ENCODE measurements at places on chromosomes 7 and 10.

- DNase-seq, result no peak
Observed at GRCh38 chr10:102676534-102677315, 32.4 kb downstream of the TRIM8 start.

DNA sequence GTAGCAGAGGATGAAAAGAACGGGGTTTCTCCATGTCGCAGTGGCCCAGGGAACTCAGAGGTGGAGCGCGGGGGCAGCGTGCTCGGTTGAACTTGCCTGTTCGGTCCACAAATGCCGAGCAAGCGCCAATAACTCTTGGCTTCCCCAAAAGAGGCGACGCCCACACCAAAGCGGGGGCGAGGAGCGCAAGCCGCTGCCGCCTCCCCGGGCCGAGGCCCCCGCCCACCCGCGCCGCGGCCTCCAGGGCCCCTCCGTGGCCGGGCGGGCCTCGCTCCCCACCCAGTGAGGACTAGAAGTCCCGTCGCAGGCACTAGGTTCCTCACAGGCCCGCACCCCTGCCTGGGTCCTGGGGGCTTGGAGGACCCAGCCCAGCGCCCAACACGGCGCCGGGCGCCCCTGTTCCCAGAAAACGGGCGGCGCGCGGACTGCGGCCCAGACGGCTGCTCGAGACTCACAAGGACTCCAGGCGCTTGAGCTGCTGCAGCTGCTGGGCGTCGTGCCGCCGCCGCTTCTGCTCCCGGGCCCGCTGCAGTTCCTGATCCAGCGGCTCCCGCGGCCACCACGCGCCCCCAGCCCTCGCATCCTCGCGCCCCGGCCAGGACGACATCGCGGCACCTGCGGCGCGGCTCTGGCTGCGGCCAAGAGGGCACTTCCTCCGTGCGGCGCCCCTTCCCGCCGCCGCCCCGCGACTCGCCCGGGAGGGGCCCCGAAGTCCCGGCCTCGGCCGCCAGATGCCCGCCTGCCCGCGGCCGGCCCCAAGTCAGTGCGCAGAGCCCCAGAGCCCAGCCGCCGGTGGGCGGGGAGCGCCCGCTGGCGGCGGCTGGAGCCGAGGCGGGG lies 14.6 kb upstream of the FKBP9 start:
- DNase-seq, result peak; percentile 45

DNA sequence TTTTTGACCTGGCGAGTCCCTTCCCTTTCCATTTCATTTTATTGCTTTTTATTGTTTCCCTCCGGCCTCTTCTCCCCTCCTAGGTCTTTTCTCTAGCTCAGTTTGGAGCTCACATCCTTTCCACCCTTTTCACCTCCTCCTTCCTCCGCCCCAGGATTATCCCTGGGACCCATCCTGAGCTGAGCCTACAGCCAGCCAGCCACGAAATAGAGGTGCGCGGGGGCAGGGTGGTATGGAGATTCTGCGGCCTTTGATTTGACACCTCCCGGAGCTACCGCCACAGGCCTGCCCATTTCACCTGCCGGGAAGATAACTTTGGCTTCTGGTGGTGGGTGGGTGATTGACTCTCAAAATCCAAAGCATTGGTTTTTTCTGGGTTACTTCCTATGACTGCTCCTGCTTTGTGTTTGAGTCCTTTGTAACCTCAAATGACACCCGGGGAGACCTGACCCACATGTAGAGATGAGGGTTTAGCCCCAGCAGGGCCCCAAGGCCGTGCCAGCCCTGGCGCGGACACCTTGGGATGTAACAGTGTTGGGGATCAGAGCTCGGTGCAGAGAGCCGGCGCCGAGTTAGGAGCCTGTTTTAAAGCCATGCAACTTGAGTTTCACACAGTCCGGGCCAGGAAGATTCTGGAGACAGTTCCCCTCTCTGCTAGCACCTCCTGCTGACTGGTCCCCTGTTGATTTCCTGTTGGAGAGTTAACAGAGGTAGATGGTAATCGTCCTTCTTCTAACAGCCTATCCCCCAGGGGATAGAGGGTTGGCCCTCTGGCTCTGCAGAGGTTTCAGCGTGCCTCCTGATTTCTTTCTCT lies 1.5 kb downstream of the DUSP5 start:
- DNase-seq, result no peak

DNA sequence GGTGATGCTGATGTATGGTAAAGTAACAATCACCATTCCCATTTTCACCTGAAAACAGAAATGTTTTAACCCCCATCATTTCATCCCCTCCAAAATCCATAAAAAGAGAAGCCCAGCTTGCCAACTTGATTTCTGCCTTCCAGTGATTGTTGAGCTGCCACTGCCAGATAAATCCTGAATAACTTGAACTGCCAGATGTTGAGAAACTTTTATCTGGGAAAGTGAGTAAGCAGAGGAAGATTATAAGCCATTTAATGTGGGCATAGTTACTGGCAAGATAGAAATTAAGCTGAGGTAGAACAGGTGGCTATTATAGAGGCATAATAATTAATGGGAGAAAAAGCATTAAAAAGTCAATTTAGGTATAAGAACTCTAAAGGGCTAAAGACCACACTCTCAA lies 534.1 kb downstream of the ANKRD7 start:
- DNase-seq, result no peak

DNA sequence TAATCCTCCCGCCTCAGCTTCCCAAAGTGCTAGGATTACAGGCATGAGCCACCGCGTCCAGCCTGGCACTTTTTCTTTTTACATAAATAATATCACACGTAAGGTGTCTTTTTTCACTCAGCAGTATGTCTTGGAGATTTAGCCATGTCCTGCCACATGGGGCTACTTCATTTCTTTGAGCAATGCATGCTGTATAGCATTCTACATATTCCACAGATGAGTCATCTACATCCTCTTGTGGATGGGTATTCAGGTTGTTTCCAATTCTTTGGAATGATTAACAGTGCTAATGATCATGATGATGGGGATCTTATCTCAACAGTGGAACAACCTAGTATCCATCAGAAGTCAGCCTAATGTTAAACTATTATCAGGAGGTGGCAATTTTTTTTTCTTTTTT lies 50.8 kb downstream of the ZNF503 start:
- DNase-seq, result no peak

DNA sequence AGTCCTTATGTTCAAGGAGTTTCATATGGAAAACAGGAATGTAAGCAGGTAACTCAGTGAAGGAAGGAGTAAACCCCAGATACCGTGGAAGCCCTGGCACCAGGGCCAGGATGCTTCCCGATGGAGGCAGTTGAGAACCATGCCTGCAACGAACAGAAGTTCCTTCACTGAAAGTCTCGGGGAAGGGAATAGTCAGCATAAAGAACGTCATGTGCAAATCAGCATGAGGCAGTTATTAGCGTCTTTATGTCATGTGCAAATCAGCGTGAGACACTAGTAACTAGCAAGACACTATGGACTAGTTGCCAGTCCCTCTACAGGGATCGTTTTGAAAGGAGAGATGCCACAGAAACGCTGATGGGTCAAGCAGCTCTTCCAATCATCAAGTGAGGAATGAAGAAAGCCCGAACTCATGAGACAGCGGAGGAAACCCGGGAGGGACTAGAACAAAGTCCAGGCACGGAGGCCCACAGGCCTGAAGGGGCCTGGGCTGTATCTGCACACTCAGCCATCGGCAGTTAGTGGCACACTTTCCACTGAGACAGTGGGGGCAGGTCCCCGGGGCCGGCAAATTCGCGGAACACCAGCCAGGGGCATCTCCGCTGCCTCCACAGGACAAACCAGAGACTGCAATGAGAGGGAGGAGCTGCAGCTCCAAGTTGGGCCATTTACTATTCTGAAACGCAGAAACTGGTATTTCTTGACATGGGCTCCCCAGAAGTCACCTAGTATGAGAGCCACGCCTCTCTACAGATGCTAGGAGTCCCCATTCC lies 109.6 kb downstream of the SFMBT2 start:
- DNase-seq, result no peak

DNA sequence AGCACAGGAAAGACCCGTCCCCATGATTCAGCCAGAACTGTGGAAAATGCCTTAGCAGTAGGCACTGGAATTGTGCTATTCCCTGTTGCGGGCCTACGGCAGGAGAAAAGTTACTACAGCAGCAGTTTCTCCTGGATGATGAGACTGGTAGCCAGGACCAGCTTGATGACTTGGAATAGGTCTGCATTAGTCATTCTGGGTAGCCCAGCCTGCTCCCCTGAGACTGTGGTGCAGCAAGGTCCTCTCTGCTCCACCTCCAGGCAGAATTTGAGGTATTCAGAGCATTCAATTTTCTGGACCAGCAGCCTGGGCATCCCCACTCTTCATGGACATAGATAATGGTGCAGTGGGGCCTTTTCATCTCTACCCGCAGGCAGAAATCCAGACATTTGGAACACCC lies 490.0 kb downstream of the SH2D4B start:
- DNase-seq, result no peak

GRCh38 chr7:41837916-41838315 lies 135.0 kb upstream of the INHBA start:
- DNase-seq, result no peak

DNA sequence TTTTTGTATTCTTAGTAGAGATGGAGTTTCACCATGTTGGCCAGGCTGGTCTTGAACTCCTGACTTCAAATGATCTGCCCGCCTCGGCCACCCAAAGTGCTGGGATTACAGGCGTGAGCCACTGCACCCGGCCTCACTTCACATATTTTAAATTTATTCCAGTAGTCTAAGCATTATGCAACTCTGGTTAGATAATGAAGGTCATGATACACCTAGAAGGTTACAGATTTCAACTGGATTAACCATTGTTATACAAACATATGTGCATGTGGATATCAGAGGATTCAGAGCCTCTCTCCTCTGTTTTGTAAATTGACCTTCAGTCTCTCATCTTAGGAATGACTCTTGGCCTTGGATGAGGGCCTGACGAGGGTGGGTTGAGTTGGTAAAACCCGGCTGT lies 146.3 kb downstream of the DPP6 start:
- no peak for DNase-seq

DNA sequence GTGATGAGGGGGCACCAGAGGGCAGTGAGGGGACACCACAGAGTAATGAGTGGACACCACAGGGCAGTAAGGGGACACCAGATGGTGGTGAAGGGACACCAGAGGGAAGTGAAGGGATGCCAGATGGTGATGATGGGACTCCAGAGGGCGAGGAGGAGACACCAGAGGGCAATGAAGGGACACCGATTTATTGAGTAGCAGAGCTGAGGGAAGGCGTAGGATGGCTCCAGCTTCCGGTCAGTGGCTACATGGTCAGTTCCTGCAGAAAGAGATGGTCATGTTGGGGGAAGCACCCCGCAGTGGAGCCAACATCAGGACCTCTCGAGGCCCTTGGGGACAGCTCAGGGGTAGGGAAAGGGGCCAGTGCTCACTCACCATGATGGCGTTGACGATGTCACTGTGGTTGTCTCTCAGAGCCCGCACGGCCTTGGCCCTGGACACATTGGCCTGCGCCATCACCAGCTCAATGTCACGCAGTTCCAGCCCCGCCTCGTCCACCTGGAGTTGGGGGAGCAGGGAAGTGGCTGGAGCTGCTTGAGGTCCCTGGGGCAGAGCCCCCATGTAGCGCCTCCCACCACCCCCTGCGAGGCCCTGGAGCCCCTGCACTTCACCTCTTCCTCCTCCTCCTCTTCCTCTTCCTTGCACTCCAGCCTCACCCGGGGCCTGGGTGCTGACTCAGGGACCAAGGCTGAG lies 8.4 kb downstream of the NACAD start:
- DNase-seq, result no peak

- no peak for DNase-seq
Observed at GRCh38 chr10:89534826-89535166, 598 bp downstream of the SLC16A12 start.

GRCh38 chr10:7984325-7984724 lies 70.2 kb upstream of the GATA3 start:
- no peak for DNase-seq

DNA sequence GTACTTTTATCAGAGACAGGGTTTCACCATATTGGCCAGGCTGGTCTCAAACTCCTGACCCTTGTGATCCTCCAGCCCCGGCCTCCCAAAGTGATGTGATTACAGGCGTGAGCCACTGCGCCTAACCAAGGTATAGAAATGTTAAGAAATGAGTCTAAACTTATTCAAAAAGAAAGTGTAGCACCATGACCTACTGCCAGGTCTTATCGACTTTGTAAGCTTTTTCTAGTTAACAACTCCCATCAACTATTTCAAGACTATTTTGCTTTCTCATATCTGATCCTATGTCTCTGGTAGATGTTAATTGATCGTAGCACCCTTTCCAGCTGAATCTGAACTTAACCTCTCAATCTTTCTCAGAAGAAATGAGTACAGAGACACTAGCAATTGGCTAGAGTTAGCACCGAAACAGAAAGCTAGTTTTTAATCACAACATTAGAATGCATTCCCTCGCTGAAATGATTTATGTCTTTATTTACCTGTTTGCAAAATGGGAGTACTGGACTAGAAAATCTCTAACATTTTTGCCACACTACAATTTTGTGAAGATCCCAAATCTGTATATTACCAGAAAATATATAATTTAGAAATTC lies 114.0 kb upstream of the HGF start:
- no peak for DNase-seq

GRCh38 chr10:86317949-86318725 lies 48.5 kb downstream of the GRID1 start:
- DNase-seq, result no peak

GRCh38 chr7:36217961-36218284 lies 64.9 kb downstream of the EEPD1 start:
- DNase-seq, result no peak

DNA sequence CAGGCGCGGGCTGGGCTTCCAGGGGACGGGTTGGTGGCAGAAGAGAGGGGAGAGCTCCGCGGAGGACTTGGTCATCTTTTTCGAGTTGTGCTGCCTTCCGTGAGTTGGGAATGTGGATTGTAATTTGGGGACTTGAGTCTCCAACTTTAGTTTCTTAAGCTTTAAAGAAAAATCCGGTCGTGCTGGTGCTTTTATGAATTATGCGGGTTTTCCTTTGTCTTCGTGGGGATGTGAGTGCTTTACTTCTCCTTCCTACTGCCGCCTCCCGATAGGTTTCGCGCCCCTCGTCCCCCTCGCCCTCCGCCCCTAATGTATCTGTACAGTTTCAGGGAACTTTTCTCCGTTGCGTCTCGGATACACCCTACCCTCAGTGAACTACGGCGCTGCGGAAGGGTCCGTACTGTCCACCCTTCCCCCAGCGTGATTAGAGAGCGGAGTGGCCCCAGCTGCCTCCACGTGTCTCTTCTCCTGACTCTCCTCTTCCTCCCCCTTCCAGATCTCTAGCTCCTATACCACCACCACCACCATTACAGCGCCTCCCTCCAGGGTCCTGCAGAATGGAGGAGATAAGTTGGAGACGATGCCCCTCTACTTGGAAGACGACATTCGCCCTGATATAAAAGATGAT lies 649 bp downstream of the SCD start:
- DNase-seq, result no peak

Measured in activated CD8-positive, alpha-beta memory T cell treated with anti-CD3 and anti-CD28 coated beads for 4 hours (primary cell).